ENCODE measurements at places on chromosomes 3 and 15.

GRCh38 chr3:48739617-48739954 is 22.6 kb upstream of the IP6K2 start:
- no peak for DNase-seq

DNA sequence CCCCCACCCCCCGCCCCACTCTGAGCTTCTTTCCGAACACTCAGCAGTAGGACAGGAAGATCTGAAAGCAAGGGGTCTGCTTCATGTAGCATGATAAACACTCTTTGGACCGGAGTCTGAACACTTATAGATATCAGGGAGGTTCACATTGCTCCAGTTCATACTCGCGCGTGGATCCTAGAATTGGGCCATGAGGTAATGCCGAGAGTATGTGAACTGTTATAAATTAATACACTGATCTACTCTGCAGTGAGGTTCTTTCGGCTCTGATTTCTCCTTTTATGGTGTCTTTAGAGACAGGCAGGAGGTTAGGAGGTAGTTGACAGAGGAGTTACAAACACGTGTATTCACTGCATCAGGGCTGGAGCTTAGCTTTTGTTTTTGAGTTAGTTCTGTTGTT is 223.0 kb downstream of the THSD4 start:
- no peak for DNase-seq

DNA sequence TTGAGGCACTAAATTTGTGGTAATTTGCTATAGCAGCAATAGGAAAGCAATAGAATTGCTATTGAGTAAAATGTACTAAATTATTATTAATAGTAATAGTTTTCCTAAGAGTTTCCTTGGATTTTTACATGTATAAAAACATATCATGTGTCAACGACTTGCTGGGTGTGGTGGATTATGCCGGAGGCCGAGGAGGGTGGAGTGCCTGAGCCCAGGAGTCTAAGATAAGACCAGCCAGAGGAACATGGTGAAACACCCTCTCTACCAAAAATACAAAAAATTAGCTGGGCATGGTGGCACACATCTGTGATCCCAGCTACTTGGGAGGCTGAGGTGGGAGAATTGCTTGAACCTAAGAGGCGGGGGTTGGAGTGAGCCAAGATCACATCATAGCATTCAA is 749.9 kb downstream of the TBL1XR1 start:
- DNase-seq = no peak

GRCh38 chr3:58352626-58353025 is 19.9 kb downstream of the PXK start:
- no peak for DNase-seq

GRCh38 chr15:100339999-100340398 is 1.8 kb downstream of the ADAMTS17 start:
- DNase-seq = no peak

DNA sequence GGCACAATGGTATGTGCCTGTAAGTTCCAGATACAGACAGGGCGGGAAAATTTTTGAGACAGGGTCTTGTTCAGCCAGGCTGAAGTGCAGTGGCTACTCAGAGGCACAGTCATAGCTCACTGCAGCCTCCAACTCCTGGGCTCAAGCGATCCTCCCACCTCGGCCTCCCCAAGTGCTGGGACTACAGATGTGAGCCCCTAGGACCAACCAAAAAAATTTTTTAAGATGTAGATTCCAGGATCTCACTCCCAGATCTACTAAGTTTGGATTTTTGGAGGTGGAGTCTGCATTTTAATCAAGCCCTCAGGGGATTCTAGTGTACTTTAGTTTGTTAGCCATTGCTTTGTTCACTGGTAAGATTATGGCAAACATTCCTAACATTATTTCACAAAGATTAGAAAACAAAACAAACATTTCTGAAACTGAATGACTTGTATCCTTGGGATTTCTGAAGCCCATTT is 2.7 kb downstream of the LIPH start:
- no peak for DNase-seq

GRCh38 chr3:30894521-30895251 is at the start of gene GADL1:
Gene GADL1, minus strand, starts transcription at chr3:30894661. Its CDS starts 47 bp downstream, at chr3:30894614.
- DNase-seq = no peak

- DNase-seq = no peak
Observed at GRCh38 chr3:127791221-127791913, 30.9 kb downstream of the MGLL start.

DNA sequence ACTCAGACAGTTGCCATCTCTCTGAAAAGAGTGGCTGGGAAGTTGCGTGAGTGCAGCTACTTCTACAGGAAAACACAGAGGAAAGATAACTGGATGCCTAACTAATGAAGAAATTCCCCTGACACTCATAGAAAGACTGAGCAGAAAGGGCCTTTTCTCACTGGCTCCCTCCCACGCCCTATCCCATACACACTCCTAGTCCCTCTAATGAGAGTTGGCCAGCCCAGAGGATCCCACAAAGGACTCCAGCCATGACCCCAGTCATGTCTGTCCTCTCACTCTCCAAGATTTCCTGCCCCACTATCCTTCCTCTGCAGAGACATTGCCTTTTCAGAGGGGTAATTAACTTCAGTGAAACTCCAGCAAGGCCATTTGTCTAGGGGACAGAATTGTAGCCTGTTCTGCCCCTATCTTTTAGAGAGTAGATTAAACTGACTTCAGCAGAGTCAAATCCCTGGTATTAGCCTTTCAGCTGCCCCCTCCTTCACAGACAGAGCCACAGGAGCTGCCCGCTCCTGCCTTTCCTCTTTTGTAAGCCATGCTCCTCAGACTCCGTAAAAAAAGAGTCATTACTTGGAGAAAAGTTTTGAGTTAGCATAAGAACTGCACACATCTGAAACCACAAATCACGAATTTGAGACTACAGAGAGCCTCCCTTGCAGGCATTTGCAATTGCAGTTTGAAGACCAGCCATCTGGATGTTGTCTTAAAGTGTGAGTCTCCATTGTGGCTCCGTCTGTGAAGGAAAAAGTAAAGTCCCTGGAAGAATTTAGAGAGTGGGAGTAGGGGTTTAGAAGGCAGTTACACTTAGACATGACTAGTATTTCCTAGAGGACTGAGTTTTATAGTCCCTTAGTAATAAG is 129.1 kb upstream of the SEMA6D start:
- DNase-seq = no peak

- DNase-seq = no peak
Observed at GRCh38 chr3:107987036-107987939, 103.5 kb downstream of the CD47 start.
